Endodermal cell (in vitro differentiated cells): ENCODE measurements at places on chromosomes 16 and 17. TPM values are rescaled to one million over a fixed set of nuclear protein-coding genes. Genes with fewer than 3 reads are reported as not detected.
A peak's percentile ranks its signal among the peaks of the same experiment; 100 is the strongest.

The EPN3 gene
- total RNA-seq: 0.16 to 0.40 TPM in 2 of 3 replicates, not detected in the other

The SRP68 gene
- 76.2 to 84.0 TPM (median 78.0 TPM) in 3 replicates for total RNA-seq

The SDR42E2 gene
- not detected in 3 replicates for total RNA-seq

The P2RX5 gene
- total RNA-seq: 0.19 to 0.46 TPM in 2 of 3 replicates, not detected in the other

The PYDC1 gene
- total RNA-seq: 0.84 TPM in 1 of 3 replicates, not detected in the others

DNA sequence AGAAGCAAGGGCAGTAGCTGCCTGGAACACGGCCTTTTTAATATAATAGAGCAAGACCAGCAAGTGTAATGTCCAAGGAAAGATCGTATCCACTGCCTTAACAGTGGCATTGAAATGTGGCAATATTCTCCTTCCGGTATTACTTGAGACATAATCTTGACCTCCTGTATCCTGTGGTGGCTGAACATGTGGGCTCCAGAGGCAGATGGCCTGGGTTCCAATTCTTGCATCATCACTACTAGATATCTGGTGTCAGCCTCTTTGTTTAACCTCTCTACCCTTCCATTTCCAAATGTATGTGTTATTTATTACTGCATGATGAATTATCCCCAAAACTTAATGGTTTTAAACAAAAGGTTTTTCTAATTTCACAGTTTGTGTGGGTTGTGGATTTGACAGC lies 3.5 kb upstream of the CDYL2 start:
- no peak overlapping the region for H3K4me3 ChIP-seq
- H3K27me3 ChIP-seq: peaks cover 49% of the 10 kb centered on the region
- no peaks in the 10 kb centered on the region for H3K36me3 ChIP-seq
- DNase-seq: no peak
- H3K4me1 ChIP-seq: no peaks in the 10 kb centered on the region

DNA sequence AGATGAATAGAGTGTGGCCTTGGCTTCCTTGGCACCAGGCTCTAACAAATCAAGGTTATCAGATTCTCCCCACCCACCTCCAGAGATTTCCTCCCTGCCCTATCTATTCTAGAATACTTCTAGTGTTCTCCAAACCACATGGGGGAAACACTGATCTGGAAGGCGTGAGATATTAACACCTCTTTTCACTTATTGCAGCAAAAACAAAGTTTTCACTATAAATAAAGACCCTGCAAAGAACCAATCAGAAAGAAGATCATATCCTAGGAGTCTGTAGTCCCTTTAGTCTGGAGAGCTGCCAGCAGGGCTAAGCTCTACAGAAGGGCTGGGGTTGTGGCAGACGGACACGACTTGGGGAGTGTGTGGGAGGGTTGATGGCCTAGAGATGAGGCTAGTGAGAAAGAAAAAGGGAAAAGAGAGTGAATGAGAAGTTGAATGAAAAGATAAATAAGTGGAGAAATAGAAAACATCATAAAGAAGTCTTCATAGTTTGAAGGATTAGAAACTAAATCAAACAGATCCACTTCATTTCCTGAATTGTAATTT lies 8.6 kb upstream of the SKAP1 start:
- no peak for DNase-seq
- no peak overlapping the region for H3K4me3 ChIP-seq
- peaks cover 52% of the 10 kb centered on the region for H3K27me3 ChIP-seq
- H3K27ac ChIP-seq: no peak overlapping the region
- H3K4me1 ChIP-seq: peaks cover 11% of the 10 kb centered on the region

- H3K4me3 ChIP-seq: no peak overlapping the region
- no peak overlapping the region for H3K27ac ChIP-seq
- no peaks in the 10 kb centered on the region for H3K27me3 ChIP-seq
- H3K36me3 ChIP-seq: peaks cover 6% of the 10 kb centered on the region
- DNase-seq: no peak
These were observed 66.4 kb downstream of the KANSL1 start for GRCh38 chr17:46126840-46127239.

DNA sequence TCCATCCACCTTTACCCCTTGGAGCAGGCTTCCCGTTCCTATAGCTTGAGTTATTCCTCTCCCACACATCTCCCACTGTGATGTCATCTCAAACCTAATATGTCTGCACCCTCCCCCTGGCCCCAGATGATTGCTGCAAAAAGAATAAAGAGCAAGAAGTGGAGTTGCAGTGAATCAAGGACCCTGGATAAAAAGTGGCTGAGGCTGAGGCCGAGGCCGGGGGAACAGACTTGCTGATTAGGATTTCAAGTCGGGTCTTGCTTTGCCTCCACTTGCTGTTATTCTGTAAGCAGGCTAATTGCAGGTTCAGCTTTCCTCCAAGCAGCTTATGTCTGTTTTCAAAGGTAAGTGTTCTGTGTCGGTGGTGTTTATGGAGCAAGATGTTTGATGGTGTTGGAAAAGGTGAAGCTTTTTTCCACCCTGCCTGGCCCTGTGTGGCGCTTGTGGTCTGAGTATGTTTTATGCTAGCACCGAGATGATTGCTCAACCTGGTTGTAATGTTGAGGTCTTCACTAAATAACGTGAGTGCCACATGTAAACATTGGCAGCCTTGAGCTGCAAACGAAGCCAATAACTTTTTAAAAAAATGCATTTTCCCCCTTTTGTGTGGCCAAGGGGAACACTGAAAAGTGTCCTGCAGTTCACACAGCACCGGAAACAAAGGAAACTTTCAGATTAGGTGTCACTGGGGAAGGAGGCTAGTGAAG lies 15.4 kb downstream of the HS3ST3B1 start:
- H3K27ac ChIP-seq: peak overlapping the region; percentile 29
- H3K4me3 ChIP-seq: no peak overlapping the region
- peak; percentile 53 for DNase-seq
- H3K4me1 ChIP-seq: peaks cover 32% of the 10 kb centered on the region
- peaks cover 6% of the 10 kb centered on the region for H3K36me3 ChIP-seq

- H3K36me3 ChIP-seq: no peaks in the 10 kb centered on the region
- H3K4me1 ChIP-seq: peaks cover 5% of the 10 kb centered on the region
- no peaks in the 10 kb centered on the region for H3K27me3 ChIP-seq
- no peak overlapping the region for H3K27ac ChIP-seq
- no peak for DNase-seq
- H3K4me3 ChIP-seq: no peak overlapping the region
These were observed 618.7 kb downstream of the WWOX start for GRCh38 chr16:78718141-78718540.

DNA sequence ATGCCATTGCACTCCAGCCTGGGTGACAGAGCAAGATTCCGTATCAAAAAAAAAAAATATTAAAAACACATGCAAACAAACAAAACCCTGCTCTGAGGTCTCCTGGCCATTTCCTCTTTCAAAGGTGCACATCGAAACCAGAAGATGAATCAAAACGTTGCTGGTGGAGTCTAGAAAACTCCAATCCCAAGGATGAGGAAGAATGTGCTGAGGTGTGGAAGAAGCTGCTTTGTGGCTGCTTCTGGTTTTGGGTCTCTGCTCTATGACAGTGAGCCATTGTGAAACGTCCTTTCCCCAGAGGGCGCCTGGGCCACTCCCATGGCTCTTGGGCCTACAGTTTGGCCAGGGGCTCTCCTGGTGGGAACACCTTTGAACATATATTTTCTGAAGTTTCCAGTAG lies 112.6 kb downstream of the IRF8 start:
- H3K4me1 ChIP-seq: no peaks in the 10 kb centered on the region
- H3K27ac ChIP-seq: no peak overlapping the region
- peaks cover 7% of the 10 kb centered on the region for H3K27me3 ChIP-seq
- H3K36me3 ChIP-seq: no peaks in the 10 kb centered on the region

DNA sequence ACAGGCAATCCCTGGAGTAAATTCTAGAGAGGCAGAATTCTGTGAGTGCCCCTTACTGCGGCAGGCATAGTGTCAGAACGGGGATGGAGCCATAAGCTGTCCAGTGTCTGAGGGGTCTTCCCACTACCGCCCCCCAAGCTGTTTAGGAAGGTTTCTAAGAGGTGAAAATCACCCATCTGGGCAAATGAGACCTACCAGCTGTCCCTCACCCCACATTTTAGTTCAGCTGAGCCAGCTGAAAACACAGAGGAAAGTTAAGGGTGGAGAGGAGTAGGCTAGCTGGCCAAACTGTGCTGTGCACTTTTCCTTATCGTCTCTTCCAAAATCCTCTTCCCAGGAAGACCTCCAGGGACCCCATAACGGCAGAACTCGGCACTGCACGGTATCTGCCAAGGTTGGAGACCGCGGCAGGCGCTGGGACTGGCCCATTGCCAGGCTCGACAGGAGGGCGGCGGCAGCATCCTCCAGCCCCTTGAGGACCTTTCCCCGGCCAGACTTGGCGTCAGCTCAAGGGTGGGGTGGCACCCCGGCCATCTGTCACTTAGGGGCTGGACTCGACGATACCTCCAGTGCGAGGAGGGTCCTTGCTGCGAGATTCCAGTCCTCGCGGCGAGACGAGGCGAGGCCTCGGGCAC lies 955 bp downstream of the ACLY start:
- H3K4me1 ChIP-seq: peaks cover 16% of the 10 kb centered on the region
- H3K27me3 ChIP-seq: no peaks in the 10 kb centered on the region
- H3K27ac ChIP-seq: peak overlapping the region; percentile 91
- peaks cover 9% of the 10 kb centered on the region for H3K36me3 ChIP-seq
- peak overlapping the region; percentile 96 for H3K4me3 ChIP-seq

DNA sequence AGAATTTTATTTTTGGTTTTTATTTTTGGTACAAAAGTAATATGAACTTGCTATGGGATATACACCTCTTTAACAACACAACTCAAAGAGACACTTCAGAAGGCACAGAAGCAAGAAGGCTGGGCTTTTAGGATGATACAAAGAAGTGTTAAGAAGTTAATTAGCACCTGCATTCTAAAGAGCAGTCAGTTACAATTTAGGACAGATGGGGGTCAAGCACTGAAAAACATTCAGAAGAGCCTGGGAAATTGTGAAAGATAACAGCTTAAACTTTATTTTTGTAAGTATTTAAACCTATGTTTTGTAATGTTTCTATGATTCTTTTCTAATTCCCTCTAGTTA lies 163.5 kb downstream of the CDH8 start:
- H3K4me3 ChIP-seq: peak overlapping the region; percentile 54
- no peak for DNase-seq
- no peaks in the 10 kb centered on the region for H3K27me3 ChIP-seq
- H3K4me1 ChIP-seq: peaks cover 3% of the 10 kb centered on the region
